ENCODE measurements at places on chromosomes 2 and 18.

DNA sequence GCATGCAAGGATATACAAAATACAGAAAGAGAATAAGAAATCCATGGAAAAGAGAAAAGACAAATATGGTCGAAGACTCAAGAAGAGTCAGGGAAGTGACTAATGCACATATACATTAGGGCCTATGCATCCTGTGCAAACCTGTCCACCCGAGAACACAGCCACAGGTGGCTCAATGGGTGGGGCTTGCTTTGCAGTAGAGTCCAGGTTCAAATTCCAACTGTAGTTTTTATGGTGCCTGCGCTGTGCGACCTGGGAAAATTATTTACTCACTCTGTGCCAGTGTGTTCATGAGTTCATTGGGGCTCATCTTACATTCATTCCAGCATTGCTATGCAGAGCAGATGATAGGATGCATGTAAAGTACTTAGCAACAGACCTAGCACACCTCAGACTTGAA lies 244.7 kb downstream of the CTNNA2 start:
- no peak for DNase-seq

DNA sequence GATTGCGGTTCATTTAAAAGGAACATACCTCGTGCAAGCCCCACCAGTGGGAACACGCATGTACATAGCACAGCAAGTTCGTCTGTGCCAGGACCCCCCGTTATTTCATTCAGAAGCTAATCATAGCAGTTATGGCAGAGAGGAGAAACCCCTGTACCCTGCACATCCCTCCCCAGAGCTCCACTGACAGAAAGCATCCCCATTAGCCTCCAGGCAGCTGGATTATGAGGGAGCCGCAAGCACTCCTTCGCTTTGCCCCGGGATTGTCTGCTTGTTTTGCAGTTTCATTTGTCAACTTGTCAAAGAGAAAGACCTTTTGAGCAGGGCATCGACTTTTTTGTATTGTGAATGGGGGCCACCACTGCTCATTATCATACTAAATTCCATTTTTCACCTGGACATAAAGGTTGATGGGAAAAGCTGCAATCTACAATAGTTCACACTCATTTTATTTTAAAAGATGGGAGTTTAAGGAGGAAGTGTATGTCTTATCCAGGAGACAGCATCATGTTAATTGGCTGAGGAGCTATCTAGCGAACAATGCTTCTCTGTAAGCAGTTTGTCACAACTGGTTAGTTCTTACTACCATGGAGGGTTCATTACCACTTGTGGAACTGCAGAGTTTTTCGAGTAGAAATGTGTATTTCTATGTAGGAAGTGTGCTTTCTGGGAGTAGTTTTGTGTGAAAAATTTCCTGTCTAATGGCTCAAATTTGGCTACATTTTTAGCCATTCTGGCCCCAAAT lies 255.3 kb downstream of the THSD7B start:
- no peak for DNase-seq

- DNase-seq, result no peak
Observed at GRCh38 chr2:191855382-191855781, 8.5 kb upstream of the CAVIN2 start.

DNA sequence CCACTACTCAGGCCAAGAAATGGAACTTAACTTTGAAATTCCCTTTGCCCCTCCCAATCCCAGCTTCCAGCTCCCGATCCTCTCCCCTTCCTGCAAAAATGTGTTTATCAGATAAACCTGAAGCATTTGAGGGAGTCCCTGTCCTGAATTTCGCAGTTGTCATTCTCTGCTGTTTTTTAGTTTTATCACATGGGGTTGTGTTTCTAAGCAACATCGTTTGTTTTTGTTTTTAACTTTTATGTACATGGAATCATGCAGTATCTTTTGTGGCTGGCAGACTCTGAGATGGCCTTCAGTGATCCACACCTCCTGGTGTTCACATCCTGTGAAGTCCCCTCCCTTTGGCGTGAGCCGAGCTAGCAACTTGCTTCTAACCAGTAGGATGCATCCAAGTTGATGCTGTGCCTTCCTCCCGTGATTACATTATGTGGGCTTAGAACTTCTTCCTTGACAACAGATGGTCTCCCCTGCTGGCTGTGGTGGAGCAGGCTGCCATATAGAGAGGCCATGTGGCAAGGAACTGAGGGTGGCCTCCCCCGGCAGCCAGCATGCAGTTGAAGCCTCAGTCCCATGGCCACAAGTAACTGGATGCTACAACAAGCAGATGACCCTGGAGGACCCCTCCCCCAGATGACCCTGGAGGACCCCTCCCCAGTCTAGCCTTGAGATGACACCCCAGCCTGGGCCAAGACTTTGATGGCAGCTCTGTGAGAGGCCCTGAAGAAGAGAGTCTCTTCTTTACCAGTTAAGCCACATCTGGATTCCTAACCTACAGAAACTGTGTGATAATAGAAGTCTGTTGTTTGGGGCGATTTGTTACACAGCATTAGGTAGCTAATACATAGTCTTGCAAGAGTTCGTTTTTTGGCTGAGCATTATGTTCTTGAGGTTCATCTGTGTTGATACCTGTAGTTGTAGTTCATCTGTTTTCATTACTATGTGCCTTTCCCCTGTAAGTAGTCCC lies 27.7 kb downstream of the SH3BP4 start:
- no peak for DNase-seq

DNA sequence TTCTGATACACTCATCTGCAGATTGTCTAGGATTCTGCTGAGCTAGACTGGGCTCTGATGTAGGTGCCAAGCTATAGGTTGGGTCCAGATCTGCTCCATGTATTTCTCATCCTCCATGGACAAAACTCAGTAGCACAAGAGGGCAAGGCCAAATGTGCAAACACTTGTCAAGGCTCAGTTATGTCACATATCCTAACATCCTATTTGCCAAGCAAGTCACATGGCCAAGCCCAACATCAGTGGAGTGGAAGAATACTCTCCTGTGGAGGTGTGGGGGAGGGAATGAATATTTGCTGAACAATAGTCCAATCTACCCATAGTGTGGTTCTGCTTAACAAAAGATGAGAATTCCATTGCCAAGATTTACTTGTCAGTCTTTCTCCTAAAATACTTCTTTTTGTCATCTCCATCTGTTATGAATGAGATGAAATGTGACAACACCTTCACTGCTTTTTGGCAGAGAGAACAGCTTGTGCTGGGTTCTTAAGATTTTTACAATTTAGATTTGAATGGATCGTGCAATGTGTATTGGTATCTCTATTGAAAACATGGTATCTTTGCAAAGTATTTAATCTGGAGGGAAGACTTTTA lies 89.9 kb downstream of the OXER1 start:
- DNase-seq, result no peak

- no peak for DNase-seq
Observed at GRCh38 chr2:181781078-181781786, 100.9 kb upstream of the NEUROD1 start.

DNA sequence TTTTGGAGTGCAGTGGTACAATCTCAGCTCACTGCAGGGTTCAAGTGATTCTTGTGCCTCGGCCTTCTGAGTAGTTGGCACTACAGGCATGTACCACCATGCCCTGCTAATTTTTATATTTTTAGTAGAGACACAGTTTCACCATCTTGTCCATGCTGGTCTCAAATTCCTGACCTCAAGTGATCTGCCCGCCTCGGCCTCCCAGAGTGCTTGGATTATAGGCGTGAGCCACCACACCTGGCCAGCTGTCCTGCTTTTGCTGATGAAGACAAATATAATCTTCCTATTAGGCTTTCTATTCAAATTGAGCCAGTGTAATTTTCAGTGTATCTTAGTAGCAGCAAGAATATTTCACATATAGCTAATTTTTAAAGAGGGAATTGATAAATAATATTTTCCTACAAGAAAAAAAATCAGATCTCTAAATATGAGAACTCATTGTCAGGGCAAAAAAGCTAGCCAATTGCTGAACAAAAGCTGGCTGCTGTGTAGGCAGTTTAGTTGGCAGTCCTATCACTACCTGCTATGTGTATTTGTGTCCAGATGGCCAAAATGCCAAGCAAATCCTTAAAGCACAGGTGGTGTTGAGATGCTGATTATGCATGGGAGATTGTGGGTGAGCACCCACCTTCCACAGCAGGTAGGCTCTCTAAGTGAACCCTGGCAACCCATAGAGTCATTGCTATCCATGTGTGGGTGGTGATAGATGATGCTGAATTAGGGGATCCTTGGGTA lies 60.8 kb upstream of the STAM2 start:
- DNase-seq, result no peak

DNA sequence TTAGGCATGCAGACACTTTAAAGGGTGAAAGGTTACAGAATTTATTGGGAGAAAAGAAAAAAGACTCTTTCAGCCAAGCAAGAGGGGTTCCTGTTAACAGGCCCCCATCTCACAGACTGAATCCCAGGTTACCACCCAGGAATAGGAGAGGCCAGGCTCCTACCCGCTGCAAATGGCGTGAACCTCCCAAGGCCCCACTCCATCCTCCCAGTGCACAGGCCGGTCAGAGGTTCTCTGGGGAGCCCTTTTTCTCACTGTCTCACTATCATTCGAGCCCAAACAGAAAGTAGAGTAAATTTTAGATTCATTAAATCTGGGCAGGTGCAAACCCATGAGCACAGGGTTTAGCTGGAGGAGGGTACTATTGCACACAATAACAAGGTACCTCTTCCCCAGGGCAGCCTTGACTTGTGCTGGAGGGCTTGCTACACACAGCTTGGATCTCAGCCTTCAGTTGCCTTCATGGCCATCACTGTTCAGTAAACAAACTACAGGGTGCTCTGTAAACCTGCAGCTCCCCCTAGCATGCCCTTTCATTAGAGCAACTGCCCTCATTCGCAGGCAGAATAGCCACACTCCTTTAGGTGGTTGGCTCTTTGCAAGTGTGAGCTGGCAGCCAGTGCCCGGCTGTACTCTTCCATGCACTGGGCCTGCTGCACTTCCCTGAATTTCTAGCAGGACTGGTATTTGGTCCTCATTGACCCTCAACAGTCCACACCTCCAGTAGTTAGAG lies 7.3 kb upstream of the PLEK start:
- DNase-seq, result peak; percentile 41

GRCh38 chr2:117853316-117853715 lies 38.8 kb downstream of the DDX18 start:
- no peak for DNase-seq

GRCh38 chr2:238567996-238568395 lies 141.3 kb downstream of the ASB1 start:
- peak; percentile 20 for DNase-seq

DNA sequence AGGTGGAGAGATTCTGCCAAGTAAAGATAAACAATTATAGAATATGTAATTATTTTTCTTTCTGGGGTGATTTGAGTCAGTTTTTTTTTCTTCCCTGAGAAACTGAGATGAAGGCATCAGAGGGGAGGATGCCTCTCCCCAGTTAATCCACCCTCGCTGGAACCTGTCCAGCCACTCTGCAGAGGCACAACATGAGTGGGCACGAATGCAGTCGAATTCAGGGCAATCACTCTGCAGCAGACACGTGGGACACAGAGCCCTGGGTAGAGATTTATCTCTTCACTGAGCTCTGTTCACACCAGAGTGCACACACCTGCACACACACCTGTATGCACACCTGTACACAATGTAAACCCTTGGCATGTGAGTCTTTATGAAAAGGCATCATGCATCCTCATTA lies 154.2 kb downstream of the DCDC2C start:
- DNase-seq, result no peak

GRCh38 chr18:76985156-76985950 lies 147.2 kb downstream of the MBP start:
- no peak for DNase-seq

- DNase-seq, result no peak
Observed at GRCh38 chr2:60867848-60868247, 13.5 kb upstream of the REL start.

DNA sequence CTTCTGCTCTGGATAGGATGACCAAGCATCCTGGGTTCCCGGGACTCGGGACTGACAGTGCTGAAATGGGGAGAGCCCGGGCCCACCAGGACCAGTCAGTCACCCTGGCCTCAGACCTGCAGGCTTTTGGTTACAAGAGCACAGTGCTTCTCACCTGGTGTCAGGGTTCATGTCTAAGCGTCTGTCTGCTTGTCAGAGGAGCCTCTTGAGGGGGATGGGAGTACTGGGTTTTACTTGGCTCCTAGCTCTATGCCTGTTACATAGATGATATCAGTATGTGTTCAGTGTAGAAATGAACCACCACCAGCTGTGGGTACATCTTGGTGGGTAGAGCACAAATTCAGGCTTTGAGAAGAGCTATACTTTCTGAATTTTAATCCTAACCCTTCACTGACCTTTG lies 29.9 kb downstream of the PCARE start:
- no peak for DNase-seq

GRCh38 chr2:173298536-173299097 lies 56.1 kb upstream of the CDCA7 start:
- no peak for DNase-seq
